Immature natural killer cell (primary cell): ENCODE measurements at places on chromosomes 2 and 18. TPM values are rescaled to one million over a fixed set of nuclear protein-coding genes. Genes with fewer than 3 reads are reported as not detected.

The ESPNL gene
- not detected for polyA plus RNA-seq

DNA sequence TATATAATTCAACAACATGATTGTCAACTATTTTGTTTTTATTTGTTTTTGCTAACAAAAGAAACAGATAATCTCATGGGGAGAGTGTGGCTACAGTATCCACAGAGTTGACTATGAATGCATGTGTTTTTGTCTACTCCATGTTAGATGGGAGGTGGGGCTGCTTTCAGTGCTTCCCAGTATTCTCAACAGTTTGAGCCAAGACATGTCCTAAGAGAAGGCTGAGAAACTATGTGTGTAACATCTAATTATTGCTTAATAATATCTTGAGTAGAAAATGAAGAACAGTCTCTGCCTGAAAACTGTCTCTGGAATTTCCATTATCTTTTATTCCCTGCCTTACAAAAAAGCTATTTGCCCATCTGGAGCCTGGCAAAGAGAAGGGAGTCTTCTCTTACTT is 178.8 kb upstream of the MMADHC start:
- H3K27ac ChIP-seq: no peak overlapping the region
- no peak for DNase-seq
- H3K4me1 ChIP-seq: no peaks in the 10 kb centered on the region
- no peaks in the 10 kb centered on the region for H3K27me3 ChIP-seq
- H3K4me3 ChIP-seq: no peak overlapping the region
- H3K36me3 ChIP-seq: no peaks in the 10 kb centered on the region

GRCh38 chr2:216770050-216770449 is 74.7 kb upstream of the IGFBP5 start:
- no peak overlapping the region for H3K27ac ChIP-seq
- peaks cover 5% of the 10 kb centered on the region for H3K27me3 ChIP-seq
- no peaks in the 10 kb centered on the region for H3K4me1 ChIP-seq
- no peak overlapping the region for H3K4me3 ChIP-seq

DNA sequence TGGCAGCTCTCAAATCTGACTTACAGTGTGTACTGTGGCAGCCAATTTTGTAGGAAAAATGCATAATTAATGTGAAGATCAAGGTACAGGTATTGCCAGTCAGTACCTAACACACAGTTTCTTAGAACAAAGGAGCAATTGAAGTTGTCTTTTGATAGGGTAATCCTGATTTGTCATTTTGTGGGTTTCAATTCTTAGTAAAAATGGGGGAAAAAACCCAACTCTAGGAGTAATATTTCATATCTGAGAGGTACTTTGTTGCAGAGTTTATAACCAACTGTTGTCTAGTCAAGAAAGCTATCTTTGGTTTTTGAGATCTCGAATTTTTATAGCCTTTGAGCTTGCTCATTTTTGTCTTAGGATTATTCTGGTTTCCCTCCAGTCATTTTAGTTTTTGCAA is 16.1 kb downstream of the SPATS2L start:
- H3K4me1 ChIP-seq: no peaks in the 10 kb centered on the region
- no peak for DNase-seq
- no peaks in the 10 kb centered on the region for H3K36me3 ChIP-seq
- H3K27ac ChIP-seq: no peak overlapping the region
- no peak overlapping the region for H3K4me3 ChIP-seq

The TUBA3D gene
- not detected for polyA plus RNA-seq

DNA sequence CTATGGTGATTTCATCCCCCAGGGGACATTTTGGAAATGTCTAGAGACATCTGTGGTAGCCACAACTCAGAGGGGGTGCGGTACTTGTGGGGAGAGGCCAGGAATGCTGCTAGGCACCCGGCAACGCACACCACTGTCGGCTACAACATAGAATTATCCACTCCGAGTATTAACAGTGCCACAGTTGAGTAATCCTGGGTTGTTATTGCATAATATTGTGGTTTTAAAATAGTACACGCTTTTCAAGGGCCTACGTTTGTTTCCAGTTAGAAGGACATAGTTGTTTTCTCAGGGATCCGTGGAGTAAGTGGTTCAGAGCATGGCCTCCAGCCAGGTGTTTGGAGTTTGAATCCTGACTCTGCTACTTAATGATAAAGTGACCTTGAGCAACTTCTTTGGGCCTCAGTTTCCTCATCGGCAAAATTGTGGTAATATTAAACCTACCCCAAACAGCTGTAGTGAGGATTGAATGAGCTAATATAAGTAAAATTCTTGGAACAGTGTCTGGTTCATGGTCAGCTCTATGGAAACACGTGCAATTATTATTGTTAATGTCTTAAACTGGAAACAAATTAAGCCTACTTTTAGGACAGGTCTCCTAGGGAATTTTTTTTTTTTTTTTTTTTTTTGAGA is 24.5 kb downstream of the CYP27A1 start:
- no peak overlapping the region for H3K4me3 ChIP-seq
- H3K4me1 ChIP-seq: peaks cover 4% of the 10 kb centered on the region
- no peaks in the 10 kb centered on the region for H3K36me3 ChIP-seq
- H3K27ac ChIP-seq: no peak overlapping the region
- no peak for DNase-seq
- peaks cover 26% of the 10 kb centered on the region for H3K27me3 ChIP-seq

- peak overlapping the region; percentile 92 for H3K27ac ChIP-seq
- peaks cover 10% of the 10 kb centered on the region for H3K27me3 ChIP-seq
- peak overlapping the region; percentile 15 for H3K4me3 ChIP-seq
- DNase-seq: peak; percentile 60
- H3K36me3 ChIP-seq: no peaks in the 10 kb centered on the region
These were observed 108.1 kb upstream of the SLC1A4 start for GRCh38 chr2:64881037-64881492.

DNA sequence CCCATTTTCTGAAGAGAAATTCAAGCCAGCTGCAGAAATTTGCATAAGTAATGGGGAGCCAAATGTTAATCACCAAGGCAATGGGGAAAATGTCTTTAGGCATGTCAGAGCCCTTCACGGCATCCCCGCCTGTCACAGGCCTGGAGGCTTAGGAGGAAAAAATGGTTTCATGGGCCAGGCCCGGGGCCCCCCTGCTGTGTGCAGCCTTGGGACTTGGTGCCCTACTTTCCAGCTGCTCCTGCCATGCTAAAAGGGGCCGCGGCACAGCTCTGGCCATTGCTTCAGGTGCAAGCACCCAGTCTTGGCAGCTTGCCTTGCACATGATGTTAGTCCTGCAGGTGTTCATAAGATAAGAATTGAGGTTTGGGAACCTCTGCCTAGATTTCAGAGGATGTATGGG is 1235.7 kb downstream of the DPP10 start:
- no peaks in the 10 kb centered on the region for H3K4me1 ChIP-seq
- H3K27me3 ChIP-seq: no peaks in the 10 kb centered on the region
- no peak overlapping the region for H3K27ac ChIP-seq
- H3K36me3 ChIP-seq: peaks cover 5% of the 10 kb centered on the region
- H3K4me3 ChIP-seq: no peak overlapping the region

GRCh38 chr18:26127786-26128185 is 5.9 kb upstream of the PSMA8 start:
- H3K4me1 ChIP-seq: peaks cover 2% of the 10 kb centered on the region
- H3K27me3 ChIP-seq: peaks cover 8% of the 10 kb centered on the region
- peaks cover 8% of the 10 kb centered on the region for H3K36me3 ChIP-seq
- DNase-seq: no peak
- no peak overlapping the region for H3K27ac ChIP-seq
- no peak overlapping the region for H3K4me3 ChIP-seq

The GBX2 gene
- polyA plus RNA-seq: not detected

- DNase-seq: no peak
- no peaks in the 10 kb centered on the region for H3K27me3 ChIP-seq
- no peaks in the 10 kb centered on the region for H3K36me3 ChIP-seq
These were observed 24.9 kb upstream of the NBEAL1 start for GRCh38 chr2:202989749-202990148.

The FAM237A gene
- polyA plus RNA-seq: not detected

DNA sequence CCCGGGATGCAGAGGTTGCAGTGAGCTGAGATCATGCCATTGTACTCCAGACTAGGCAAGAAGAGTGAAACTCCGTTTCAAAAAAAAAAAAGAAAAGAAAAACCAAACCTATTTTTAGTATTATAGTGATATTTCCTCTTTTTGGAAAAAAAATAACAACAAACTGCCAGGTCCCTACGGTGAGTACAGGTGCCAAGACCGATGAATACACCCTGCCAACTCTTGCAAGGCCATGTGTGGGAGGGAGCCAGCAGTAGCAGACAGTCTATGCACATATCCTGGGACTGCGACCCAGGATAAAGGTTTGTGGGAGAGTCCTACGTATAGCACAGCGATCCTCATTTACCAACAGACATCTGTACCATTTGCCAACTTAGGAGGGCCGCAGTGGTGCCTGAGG is 69.6 kb upstream of the DNMT3A start:
- H3K36me3 ChIP-seq: peaks cover 5% of the 10 kb centered on the region
- H3K4me3 ChIP-seq: no peak overlapping the region
- peaks cover 4% of the 10 kb centered on the region for H3K4me1 ChIP-seq
- DNase-seq: no peak

DNA sequence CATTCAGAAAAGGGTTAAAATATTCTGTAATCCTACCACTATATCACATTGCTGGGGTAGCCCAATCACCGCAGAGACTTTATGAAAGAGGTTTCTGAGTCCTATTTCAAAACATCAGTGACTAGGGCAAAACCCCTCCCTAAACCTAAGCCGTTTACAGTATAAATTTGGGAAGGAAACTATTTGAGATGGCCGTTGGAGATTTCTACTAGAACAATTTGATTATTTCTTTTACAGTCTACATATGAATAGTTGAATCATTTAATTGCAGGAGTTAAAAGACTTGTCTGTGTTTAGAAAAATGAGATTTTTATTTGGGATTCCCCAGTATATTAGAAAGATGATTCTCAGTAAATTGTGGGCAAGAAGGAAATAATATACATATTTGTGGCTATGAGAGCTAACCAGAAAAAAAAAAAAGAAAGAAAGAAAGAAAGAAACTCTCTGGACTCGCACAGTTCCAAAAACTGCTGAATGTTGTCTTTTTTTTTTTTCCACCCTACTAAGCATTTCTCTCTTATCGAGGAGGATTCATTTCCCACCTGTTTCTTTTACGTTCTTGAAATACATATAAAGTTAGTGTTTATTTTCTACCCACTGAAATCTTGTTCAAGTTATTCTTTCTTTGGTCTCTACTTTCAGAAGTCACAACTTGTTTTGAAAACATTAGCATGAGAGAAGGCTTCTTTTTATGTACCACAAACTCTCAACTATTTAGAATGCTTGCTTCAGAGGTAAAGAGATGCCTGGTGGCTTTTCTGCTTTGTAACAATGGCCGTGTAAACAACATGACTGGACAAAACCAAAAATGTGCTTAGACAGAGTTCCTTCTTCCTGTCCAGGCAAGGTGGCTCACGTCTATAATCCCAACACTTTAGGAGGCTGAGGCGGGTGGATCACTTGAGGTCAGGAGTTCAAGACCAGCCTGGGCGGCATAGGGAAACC is 65.9 kb downstream of the BCL2 start:
- H3K4me3 ChIP-seq: peak overlapping the region; percentile 22
- peaks cover 51% of the 10 kb centered on the region for H3K4me1 ChIP-seq
- H3K27ac ChIP-seq: peak overlapping the region; percentile 51

GRCh38 chr2:78941751-78942150 is 83.8 kb upstream of the REG3G start:
- no peaks in the 10 kb centered on the region for H3K27me3 ChIP-seq
- no peak overlapping the region for H3K4me3 ChIP-seq
- no peaks in the 10 kb centered on the region for H3K36me3 ChIP-seq

DNA sequence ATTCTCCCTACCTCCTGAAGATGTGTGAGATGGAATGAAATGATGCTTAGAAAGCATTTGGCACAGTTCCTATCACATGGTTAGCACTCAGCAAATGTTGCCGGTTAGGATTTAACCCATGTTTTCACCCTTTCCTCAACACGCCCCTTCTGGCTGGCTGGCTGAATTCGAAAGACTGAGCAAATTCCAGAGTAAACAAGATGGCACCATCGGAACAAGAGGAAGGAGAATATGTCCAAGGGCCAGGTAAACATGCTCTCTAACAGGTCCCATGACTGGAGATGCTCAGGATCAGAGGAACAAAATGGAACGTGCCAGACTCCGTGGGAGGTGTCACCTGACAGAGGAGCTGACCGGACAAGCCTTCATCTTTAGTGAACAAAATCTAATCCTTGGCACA is 145.6 kb downstream of the ANKRD44 start:
- peaks cover 2% of the 10 kb centered on the region for H3K27me3 ChIP-seq
- peak overlapping the region; percentile 81 for H3K27ac ChIP-seq
- no peaks in the 10 kb centered on the region for H3K36me3 ChIP-seq
- H3K4me3 ChIP-seq: peak overlapping the region; percentile 17
- H3K4me1 ChIP-seq: peaks cover 89% of the 10 kb centered on the region

The RAB17 gene
- not detected for polyA plus RNA-seq

The KLHL30 gene
- polyA plus RNA-seq: not detected

DNA sequence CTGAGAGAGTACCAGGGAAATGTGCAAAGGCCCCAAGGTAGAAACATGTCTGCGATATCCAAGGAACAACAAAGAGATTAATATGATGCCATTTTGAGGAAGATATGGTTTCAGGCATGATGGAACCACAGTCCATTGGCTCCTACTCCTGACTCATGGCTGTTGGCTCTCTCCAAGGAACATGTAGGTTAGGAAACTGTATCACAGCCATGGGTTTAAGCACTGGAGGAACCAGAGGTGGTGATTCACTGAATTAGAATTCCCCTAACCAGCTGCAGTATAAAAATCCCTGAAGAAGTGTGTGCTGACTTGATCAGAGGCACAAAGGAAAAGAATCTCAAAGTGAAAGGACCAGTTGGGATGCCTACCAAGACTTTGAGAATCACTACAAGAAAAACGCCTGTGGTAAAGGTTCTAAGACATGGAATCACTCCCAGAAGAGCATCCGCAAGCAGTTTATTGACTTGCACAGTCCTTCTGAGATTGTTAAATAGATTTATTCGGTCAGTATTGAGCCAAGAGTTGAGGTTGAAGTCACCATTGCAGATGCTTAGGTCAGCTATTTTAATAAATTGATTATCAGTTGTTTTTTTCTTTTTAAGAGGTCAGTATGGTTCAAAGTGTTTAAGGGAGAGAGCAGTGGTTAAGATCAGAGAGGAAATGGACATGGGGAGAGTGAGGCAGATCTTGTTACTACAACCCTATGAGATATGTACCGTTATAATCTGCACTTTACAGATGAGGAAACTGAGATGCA is 110.7 kb upstream of the OTX1 start:
- peaks cover 3% of the 10 kb centered on the region for H3K27me3 ChIP-seq
- no peak for DNase-seq
- no peak overlapping the region for H3K4me3 ChIP-seq

- H3K4me3 ChIP-seq: no peak overlapping the region
- DNase-seq: no peak
- no peak overlapping the region for H3K27ac ChIP-seq
- H3K27me3 ChIP-seq: peaks cover 3% of the 10 kb centered on the region
- no peaks in the 10 kb centered on the region for H3K4me1 ChIP-seq
These were observed 22.1 kb downstream of the CENPA start for GRCh38 chr2:26807788-26808460.

DNA sequence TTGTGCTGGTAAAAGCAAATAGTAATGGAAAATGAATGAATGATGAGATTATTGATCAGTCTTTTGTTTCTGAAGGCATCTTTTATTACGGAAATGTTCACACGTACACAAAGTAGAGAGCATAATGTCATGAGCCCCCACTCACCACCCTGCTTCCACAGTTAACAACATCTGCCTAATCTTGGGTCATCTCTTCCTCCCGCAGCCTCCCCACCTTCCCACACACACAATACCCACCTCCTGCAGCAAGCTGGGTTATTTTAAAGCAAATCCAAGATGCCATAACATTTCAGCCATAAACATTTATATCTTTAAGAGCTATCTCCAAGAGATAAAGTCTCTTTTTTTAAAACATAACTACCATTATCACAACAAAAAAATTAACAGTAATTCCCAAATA is 36.3 kb downstream of the CYP27C1 start:
- peaks cover 7% of the 10 kb centered on the region for H3K4me1 ChIP-seq
- no peak for DNase-seq
- no peak overlapping the region for H3K27ac ChIP-seq
- H3K36me3 ChIP-seq: no peaks in the 10 kb centered on the region
- no peak overlapping the region for H3K4me3 ChIP-seq
